CD4-positive, CD25-positive, alpha-beta regulatory T cell (primary cell): ENCODE measurements at places on chromosomes 7 and 10. TPM values are rescaled to one million over a fixed set of nuclear protein-coding genes. Genes with fewer than 3 reads are reported as not detected.

HPSE2 gene
- not detected for total RNA-seq

NKX1-2 gene
- not detected for total RNA-seq

ELAPOR2 gene
- total RNA-seq, result 20.3 TPM

OR6B1 gene
- total RNA-seq, result not detected

CCDC172 gene
- not detected for total RNA-seq

- DNase-seq, result no peak
These were observed 25.3 kb upstream of the LEP start for GRCh38 chr7:128215739-128216138.

DNA sequence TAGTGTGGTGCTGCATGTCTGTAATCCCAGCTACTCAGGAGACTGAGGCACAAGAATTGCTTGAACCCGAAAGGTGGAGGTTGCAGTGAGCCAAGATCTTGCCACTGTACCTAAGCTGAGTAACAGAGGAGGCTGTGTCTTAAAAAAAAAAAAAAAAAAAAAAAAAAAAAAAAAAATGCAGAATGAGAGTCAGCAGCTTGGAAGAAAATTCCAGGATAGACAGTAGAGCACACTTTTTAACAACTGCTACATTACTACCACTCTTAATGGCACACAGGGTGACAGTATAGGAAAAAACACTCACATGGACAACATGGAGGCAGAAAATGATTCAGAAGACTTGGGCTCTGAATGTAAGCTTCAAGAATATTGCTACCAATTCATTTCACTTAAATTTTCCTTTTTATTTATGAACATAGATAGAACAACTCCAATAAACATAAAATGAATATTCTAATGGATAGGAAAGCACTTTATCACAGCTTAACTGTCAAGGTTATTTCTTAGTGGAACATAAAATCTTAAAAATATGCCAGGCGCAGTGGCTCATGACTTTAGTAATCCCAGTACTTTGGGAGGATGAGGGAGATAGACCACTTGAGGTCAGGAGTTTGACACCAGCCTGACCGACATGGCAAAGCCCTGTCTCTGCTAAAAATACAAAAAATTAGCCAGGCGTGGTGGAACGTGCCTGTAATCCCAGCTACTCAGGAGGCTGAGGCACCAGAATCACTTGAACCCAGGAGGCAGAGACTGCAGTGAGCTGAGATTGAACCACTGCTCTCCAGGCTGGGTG is 31.5 kb downstream of the CHCHD3 start:
- H3K4me3 ChIP-seq, result no peak overlapping the region
- peaks cover 3% of the 10 kb centered on the region for H3K36me3 ChIP-seq
- no peaks in the 10 kb centered on the region for H3K27me3 ChIP-seq
- no peak overlapping the region for H3K27ac ChIP-seq
- no peak for DNase-seq
- H3K4me1 ChIP-seq, result no peaks in the 10 kb centered on the region

- H3K27ac ChIP-seq, result no peak overlapping the region
- no peak overlapping the region for H3K4me3 ChIP-seq
- no peaks in the 10 kb centered on the region for H3K36me3 ChIP-seq
- peaks cover 4% of the 10 kb centered on the region for H3K4me1 ChIP-seq
- peak; percentile 4 for DNase-seq
- H3K27me3 ChIP-seq, result peaks cover 10% of the 10 kb centered on the region
These were observed 79.3 kb upstream of the ACBD5 start for GRCh38 chr10:27319752-27320431.

- no peak overlapping the region for H3K4me3 ChIP-seq
- DNase-seq, result no peak
- peaks cover 1% of the 10 kb centered on the region for H3K27me3 ChIP-seq
- H3K4me1 ChIP-seq, result no peaks in the 10 kb centered on the region
- H3K27ac ChIP-seq, result no peak overlapping the region
These were observed 184.6 kb downstream of the SEC23IP start for GRCh38 chr10:120076996-120077706.

DNA sequence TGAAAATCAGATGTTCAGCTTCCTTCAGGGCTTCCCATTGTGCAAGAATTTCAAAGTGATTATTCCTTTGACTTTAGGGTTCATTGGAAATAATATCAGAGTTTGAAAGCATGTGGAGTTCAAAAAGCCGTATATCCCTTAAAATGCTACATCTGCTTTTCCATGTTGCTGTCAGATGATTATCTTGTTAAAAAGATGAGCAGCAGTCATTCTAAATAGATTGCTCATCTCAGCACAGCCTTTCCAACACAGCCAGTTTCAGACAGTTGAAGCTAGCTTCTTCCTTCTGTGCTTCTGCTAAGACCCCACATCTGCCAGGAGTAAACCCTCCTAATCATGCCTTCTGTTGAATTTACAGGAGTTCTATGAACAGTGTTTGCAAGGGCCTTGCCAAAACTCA is 204.4 kb upstream of the PTER start:
- no peak for DNase-seq
- H3K36me3 ChIP-seq, result no peaks in the 10 kb centered on the region
- H3K27me3 ChIP-seq, result peaks cover 2% of the 10 kb centered on the region
- no peak overlapping the region for H3K27ac ChIP-seq
- no peak overlapping the region for H3K4me3 ChIP-seq

DNA sequence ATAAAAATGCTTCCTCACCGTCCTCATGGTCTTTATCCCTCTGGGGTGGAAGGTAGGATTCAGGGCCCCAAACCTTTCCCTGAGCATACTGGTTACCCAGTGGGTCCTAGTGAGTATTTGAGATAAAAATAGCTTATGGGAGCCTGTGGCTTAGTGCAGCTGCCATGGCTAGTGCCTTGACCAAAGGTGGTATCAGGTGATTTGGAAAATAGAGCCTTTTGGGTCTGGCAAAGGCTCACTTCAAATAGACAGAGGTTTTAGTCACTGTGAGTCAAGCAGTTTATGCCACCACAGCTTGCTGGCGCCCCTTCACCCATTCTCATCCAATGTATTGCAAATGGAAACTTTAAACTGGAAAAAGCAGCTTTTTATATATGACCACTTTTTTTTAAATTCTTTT is 30.4 kb downstream of the PLAU start:
- peaks cover 5% of the 10 kb centered on the region for H3K4me1 ChIP-seq
- no peaks in the 10 kb centered on the region for H3K27me3 ChIP-seq
- no peaks in the 10 kb centered on the region for H3K36me3 ChIP-seq
- no peak overlapping the region for H3K27ac ChIP-seq
- H3K4me3 ChIP-seq, result no peak overlapping the region

- H3K27ac ChIP-seq, result no peak overlapping the region
- no peaks in the 10 kb centered on the region for H3K4me1 ChIP-seq
- no peak for DNase-seq
- H3K27me3 ChIP-seq, result peaks cover 3% of the 10 kb centered on the region
- H3K4me3 ChIP-seq, result no peak overlapping the region
These were observed 3.6 kb downstream of the INMT start for GRCh38 chr7:30755384-30756154.
